Activated CD4-positive, alpha-beta T cell treated with anti-CD3 and anti-CD28 coated beads for 48 hours (primary cell): ENCODE measurements at places on chromosomes 3 and 15.

DNA sequence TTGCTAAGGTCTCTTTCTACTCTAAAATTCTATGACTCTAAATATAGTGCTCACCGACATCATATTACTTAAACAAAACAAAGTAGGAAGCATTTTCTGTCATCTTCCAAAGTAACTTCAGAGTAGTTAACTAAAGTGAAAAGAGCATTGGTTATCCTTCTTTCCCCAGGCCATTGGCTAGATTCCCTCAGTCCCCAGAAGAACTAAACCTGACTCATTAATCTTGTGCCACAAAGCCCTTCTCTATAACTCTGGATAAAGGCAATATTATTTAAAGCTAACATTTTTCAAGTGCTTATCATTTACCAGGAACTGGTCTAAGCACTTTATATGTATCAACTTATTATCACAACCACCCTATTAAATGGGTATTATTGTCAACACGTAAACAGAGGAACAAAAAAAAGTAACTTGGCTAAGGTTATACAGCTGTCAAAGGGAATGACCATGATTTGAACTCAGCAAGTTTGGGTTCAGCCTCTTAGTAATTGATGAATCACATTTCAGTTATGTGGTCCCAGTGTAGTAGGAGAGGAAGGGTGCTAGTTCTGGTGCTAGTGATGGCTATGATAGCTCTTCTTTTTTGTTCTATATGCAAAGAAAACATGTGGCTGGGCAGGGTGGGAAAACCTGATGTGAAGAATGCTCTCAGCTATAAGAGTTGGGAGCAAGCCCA, 304.9 kb downstream of the FGF12 start:
- no peak for DNase-seq

- DNase-seq: no peak
These were observed 628.3 kb downstream of the ROBO1 start for GRCh38 chr3:79139395-79140068.

DNA sequence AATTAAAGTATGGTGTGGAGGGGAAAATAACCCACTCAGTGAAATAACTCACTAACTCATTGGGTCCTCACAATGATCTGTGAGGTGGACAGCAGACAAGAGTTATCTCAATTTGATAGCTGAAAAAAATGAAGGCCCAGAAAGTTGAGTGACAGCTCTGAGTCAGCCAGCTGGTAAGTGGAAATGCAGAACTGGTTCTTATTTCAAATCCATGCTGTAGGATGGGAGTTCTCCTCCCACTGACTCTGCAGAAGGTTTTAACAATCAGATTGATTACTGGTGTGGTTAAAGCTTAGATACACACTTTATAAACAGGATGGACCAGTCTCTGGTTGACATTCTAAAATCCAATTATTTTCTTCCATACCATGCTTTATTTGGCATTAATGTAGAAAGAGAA, 87.0 kb upstream of the LMOD3 start:
- DNase-seq: no peak

DNA sequence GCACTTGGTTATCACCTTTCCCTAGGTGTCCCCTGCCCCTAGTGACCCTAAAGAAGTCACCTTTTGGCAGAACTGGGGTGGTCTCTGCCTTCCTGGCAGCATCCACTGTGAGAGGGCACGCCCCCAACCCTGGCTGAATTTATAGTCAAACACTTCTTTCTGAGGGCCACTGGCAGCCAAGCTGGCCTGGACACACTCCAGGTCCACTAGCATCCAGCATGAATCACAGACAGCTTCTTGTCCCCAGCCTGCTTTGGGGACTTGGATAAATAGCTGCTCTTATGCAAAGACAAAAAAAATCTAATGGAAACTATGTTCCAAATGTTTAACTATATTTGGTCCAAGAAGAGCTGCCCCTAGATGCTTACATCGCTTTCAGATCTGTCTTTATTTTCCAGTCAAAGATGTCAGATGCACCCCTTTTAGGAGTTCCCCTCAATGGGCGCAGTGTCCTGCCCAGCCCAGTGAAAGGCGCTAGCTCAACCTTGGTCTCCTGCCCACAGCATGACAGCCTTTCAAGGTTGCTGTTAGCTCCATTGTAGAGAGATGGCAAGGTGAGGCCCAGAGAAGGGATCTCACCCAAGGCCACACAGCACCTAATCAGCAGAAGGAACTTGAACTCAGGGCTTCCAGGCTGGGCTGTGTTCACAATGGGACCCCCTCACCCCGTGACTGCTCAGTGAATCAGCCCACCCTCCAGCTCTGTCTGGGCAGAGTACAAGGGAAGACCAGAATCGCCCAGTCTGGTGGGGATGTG, 7.0 kb downstream of the RASL12 start:
- DNase-seq: no peak

DNA sequence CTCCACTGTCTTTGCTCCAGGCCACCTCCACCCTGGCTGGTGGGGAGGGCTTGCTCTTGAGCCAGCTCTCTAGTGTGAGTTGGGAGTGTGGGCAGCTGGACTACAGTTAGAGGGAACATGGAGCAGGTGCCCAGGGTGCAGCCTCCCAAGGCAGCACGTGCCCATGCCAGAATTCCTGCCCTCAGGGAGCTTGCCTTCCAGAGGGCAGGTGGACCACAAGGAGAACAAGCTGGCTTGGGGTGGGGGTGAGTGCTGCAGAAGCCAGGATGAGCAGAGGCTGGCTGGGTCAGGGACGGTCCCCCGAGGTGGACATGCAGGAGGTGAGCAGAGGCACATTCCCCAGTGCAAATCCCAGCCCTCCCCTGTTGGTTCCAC, 89.5 kb downstream of the VGLL4 start:
- no peak for DNase-seq

DNA sequence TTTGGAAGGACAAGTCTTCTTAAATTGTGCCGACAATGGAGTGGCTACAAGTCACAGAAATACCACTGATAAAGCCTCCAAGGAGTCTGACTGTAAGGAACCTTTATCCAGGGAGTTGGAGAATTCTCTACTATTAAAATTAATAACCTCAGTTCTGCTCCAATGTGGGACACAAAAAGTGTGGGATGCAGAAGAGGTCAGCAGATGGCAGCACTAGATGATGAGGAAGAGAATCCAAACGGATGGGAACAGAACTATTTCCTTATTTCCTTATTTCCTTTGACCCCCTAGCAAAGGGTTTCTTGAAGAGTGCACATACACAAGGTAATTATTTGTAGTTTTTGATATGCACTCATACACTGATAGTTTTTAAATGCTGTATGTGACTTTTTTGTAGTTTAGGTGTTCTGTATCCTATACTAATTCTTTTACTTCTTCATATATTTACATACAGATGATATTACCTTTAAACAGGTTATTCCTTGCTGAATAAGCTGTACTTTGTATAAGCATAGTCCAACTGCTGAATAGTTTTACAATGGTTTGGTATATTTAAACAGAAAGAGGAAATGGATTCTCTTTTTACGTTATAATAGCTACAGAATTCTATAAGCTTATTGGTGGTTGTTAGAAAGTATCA, 25.6 kb upstream of the NLGN1 start:
- no peak for DNase-seq

- no peak for DNase-seq
These were observed 27.5 kb upstream of the SH3BP5 start for GRCh38 chr3:15359677-15360397.

DNA sequence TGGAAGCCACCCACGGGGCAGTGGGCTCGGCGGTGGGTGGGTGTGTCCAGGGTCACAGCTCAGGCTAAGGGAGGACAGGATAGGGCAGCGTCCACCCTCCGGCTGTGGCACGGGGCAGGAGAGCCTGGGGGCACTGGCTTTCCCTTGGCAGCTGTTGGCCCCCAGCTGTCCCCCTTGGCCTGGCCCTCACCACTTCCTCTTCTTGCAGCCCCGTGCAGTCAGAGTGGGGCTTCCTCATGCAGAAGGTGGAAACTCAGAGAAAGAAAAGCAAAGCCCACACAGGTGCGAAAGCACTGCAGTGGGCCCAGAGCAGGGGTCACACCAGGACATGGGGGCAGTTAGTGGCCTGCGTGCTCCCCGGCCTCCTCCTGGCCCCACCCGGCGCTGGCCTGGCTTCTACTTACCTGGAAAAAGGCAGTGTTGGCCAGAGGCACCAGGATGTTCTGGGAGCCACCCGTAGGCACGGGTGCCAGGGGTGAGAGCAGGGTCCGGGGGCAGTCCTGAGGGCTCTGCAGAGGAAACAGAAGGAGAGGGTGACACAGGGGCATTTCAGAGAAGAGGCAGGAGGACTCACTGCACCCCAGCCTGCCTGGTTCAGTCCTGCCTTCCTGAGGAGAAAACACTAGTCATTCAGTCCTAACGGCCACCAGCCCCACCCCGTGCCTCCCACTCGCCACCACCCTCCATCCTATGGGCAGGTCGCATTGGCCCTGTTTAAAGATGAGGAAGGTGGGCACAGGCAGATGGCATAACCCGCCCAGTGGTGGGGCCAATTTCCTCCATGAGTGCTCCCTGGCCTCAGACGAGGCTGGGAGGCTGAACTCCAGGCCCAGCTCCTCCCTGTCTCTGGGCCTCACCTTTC, 28.3 kb downstream of the PLXND1 start:
- no peak for DNase-seq

- DNase-seq: no peak
These were observed 135.0 kb downstream of the NUP210 start for GRCh38 chr3:13285007-13285567.
